ENCODE measurements at places on chromosomes 4 and X.

DNA sequence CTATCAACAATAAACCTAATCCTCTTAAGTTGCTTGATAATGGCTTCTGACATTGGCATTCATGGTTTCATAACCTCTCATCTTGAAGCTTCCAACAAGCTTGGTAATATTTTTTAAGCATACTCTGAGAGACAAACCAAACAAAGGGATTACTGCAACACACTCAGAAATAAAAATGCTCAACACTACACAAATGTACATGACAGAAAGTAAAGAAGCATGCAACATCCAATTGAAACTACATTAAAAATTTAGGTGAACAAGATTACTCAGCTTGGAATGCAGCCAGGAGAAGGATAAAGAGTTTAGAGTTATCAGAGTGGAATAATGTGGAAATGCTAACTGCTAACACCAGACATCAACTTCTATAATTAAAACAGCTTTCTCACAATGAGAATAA lies 1136.6 kb upstream of the PABPC4L start:
- DNase-seq: no peak

DNA sequence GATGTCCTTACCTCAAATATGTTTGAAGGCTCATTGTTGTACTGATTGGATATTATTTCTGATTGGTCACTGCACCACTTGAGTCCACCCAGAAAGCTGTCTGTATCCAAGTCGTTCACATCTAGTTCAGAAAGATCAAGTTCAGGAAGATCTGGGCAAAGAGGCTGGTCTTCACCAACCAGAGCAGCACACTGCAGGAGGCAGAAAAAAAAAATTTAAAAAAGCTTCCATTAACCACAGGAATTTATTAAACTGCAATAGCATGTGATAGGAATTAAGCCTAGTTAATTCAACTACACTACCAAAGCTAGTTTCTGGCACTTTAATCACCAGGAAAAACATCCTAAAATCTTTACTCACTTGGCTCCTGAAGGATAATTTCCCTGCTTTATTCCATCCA lies 5.1 kb downstream of the PPARGC1A start:
- DNase-seq: no peak

DNA sequence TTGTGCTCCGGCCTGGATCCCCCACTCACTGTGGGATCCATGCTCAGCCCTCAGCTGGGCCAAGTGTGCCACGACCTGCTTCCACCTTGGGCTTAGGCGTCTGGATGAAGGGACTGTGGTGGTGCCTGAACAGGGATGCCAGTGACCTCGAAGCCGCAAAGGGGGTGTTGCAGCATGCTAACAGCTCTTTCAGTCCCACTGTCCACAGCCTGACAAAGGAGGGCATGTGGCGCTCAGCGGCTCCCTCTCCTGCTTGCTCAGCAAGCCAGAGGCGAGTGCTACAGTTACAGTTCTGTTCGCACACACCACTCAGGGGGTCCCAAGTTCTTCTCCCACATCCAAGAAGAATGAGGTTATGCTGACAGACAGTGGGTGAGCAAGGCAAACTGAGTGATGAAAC lies 5.2 kb upstream of the IGBP1 start:
- DNase-seq: no peak

- no peak for DNase-seq
Observed at GRCh38 chr4:41614519-41614918, 76.6 kb downstream of the LIMCH1 start.

DNA sequence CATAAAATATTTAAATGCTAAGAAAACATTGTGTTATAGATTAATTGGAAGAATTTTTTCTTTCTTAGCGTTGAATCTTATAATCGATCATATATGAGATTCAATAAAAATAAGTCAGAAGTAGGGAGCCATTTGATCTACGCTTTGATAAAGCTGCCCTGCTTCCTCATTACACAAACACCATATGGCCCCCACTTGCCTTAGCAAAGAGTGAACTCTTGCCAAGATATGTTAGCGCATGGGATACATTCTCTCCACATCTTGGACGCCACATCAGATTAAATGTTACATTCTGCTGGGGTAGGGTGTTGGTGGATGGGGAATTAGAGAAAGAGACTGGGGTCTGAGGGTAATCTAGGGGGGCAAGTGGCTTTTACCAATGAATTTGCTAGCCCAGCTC lies 207.7 kb upstream of the MID1 start:
- no peak for DNase-seq

DNA sequence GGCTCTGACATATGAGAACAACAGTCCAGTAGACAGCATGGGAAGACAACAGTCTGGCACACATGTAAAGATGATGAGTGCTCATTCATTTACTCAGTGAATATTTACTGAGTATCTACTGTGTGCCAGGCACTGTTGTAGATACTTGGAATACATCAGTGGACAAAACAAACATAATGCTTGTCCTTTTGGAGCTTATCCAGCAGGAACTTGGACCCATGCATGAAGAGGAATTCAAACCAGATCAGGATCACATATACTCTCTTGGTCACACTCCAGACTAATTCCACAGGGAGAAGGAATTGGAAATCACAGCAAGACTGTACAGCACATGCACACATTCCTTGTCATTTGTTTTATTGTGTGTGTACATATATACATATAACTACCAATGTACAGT lies 217.6 kb upstream of the TTC29 start:
- DNase-seq: no peak

GRCh38 chr4:73759357-73759756 lies 19.0 kb downstream of the CXCL8 start:
- DNase-seq: no peak

- DNase-seq: no peak
Observed at GRCh38 chrX:154419688-154420401, 8.5 kb downstream of the TAFAZZIN start.

- no peak for DNase-seq
Observed at GRCh38 chr4:6799091-6799490, 16.6 kb downstream of the KIAA0232 start.

DNA sequence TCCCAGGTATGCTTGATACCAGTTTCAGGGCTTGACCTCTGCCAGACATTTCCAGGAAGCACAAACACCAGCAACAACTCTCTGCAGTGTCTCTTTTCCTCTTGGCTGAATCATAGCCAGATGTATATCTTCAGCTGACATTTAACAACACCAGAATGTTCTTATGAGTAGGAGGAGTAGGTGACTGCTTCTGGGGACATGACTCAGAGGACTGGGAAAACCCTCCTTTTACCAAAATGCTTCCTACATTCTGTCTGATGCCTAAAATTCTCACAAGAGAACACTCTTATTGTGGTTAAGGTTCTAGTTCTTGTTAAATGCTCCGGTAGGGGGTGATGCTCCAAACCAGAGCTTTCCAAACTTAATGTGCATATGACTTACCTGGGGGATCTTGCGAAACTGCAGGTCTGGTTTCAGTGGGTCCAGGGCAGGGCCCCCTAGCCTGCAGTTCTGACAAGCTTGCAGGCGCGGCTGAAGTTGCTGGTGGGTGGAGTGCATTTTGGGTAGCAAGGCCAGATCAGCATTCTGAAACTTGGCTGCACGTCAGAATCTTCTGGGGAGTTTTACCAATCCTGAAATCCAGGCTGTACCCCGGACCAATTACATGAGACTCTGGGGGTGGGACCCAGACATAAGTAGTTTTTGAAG lies 329.3 kb upstream of the RPS6KA3 start:
- DNase-seq: no peak

DNA sequence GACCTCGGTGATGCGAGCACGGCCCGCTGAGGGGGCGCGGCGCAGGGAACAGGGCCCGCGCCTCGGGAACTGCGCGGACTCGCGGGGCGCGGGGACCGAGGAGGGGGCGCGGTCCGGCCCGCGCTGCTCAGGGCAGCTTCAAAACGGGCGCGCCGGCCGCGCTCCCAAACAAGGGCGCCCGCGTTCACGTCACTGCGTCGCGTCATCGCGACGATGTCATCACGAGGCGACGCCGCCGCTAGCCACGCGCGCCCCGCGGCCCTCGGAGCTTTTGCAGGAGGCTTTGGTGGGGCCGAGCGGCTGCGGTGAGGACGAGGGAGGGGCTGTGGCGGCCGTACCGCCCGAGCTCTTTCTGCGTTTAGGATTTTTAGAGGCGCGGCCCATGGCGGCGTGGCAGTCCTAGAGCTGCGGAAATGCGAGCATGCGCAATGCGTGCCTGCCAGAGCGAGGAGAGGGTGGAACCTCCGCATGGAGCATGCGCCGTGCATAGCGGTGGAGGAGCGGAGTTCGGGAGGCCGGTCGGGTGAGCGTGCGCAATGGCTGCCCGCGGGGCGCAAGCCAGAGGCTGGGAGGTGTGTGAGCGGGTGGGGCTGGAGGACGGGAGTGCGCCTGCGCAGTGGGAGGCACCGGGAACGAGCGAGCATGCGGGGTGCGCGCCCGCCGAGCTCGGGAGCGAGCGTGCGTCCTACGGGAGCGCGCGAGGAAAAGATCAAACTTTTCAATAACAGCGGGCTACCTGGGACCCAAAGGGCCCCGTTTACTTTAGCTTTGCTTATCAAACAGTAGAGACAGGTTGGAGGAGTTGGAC lies at the start of gene PPP2R3B:
TSS of gene PPP2R3B (minus strand) at position 140 of the 808 bp plus-strand sequence. CDS start 216 bp downstream, outside the sequence.
- peak; percentile 96 for DNase-seq

GRCh38 chr4:40721730-40722171 lies 28.0 kb upstream of the NSUN7 start:
- no peak for DNase-seq

GRCh38 chr4:131430302-131430701 lies 1718.8 kb upstream of the PCDH10 start:
- no peak for DNase-seq

GRCh38 chrX:16462912-16463311 lies 187.0 kb upstream of the S100G start:
- no peak for DNase-seq

DNA sequence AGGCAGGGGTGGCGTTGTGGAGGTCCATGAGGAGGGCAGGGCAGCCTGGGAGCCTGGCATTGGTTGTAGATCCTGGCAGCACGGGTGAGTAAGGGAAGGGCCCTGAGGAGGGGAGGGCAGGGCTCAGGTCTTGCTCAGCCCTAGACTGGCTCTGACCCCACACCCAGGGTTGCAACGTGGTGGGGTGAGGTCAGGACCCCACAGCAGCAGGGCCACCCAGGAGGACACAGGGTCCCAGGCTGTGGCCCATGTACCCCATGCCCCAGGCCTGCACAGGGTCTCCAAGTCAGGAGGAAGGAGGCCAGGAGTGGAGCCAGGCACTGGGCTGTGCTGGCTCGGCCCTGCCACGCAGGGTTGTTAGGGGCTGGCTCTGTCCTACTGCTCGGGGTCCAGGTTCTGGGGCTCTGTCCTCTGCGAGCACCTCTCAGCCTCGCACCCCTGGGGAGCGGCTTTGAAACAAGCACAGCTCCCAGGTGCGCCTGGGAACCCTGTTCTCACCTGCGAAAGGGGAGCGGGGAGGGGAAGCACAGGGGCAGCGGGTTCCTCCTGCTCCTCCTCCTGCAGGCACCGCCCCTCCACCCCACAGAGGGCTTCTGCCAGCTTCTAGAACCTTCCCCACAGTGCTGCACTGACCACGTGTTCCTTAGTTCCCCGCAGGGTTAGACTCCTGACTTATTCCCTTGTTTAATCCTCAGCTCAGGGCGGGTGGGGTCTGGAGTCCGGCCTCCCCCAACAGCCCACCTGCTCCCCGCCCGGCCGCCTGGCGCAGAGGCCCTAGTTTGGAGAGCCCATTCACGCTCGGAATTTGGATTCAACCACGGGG lies 20.4 kb downstream of the MSANTD1 start:
- DNase-seq: no peak

GRCh38 chr4:24213961-24214360 lies 324.1 kb upstream of the PPARGC1A start:
- DNase-seq: no peak

- DNase-seq: no peak
Observed at GRCh38 chr4:95362906-95363558, 185.7 kb downstream of the UNC5C start.

- no peak for DNase-seq
Observed at GRCh38 chrX:105752338-105752956, 69.9 kb upstream of the NRK start.

DNA sequence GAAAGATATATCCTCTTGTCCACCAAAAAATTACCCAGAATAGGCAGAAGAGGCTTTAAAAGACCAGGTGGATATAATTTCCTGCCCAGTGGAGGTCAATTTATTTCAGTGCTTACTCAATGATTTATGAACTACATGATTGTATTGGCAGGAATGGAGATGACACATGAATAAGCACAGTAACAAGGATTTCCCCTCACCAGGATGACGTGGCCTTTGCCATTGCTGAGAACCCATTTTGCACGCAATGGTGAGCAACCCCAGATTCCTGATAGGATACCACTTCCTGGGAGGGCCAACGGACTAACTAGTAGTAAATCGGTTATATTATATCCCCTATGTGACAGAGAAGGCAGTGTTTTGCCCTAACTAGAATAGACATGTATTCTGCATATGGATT lies 11.6 kb upstream of the TTC29 start:
- DNase-seq: no peak

GRCh38 chr4:112109360-112110058 lies 35.7 kb upstream of the FAM241A start:
- DNase-seq: no peak

DNA sequence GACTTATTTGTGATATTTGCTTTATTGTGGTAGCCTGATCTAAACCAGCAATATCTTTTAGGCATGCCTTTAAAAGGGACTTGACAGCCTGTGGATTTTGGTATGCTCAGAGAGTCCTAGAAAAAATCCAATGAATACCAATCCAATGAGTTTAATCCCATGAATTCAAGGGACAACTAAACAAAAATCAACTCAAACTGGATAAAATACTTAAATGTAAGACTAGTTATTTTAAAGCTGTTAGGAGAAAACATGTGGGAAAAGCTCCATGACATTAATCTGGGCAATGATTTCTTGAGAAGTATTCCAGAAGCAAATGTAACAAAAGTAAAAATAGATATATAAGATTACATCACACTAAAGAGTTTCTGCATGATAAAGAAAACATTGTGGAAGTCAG lies 711.5 kb upstream of the PITX2 start:
- no peak for DNase-seq

- no peak for DNase-seq
Observed at GRCh38 chr4:92304606-92305005, 840 bp downstream of the GRID2 start.

GRCh38 chr4:128162434-128162833 lies 101.3 kb downstream of the LARP1B start:
- no peak for DNase-seq

DNA sequence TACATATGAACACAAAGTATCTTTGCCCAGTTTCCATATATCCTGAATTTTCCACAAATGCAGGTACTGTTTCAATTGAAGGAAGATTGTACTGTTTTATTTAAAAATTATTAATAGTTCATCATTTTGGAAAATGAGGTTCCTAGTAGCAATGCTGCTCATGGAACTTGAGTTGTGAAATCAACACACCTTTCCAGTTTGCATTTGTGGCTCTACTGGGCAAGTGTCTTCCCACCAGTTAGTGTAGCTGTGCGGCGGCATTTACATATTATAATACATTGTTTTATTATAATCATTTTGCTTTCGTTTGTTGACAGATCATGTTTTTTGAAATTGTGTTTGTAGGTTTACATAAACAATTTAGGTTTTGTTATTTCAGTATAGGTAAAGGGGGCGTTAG lies 2.0 kb upstream of the DDX3X start:
- no peak for DNase-seq

GRCh38 chrX:9906919-9907318 lies 60.2 kb upstream of the CLDN34 start:
- no peak for DNase-seq

Data from activated CD4-positive, alpha-beta T cell treated with anti-CD3 and anti-CD28 coated beads for 4 hours (primary cell).